ENCODE measurements at places on chromosomes 2 and 18.

DNA sequence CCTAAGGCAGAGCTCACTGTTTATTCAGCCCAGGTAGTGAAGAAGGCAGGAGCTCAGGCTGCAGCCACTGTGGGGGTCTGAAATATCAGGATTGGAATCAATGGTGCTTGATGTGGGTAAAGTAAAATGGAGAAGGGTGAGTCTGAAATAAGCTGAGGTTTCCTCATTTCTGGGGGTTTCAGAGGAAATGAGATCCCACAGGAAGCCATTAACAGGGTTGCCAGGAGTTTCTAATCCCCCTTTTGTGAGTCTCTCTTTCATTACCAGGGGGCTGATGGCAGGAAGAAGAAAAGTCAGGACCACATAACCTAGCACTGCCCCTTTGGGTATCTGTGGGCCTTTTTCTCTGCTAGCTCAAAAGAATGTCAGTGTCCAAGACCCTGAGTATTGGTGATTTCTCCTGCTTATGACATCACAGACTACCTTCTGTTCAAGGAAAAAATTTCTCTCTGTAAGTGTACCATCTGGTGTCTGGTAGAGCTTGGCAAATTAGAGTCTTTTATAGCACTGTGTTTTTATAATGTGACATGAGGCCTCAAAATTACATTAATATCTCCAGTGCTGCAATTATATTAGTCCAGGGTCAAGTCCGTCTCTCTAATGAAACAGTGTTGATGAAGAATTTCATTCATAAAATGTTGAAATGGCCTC, 56.0 kb downstream of the LBH start:
- peak; percentile 17 for DNase-seq

DNA sequence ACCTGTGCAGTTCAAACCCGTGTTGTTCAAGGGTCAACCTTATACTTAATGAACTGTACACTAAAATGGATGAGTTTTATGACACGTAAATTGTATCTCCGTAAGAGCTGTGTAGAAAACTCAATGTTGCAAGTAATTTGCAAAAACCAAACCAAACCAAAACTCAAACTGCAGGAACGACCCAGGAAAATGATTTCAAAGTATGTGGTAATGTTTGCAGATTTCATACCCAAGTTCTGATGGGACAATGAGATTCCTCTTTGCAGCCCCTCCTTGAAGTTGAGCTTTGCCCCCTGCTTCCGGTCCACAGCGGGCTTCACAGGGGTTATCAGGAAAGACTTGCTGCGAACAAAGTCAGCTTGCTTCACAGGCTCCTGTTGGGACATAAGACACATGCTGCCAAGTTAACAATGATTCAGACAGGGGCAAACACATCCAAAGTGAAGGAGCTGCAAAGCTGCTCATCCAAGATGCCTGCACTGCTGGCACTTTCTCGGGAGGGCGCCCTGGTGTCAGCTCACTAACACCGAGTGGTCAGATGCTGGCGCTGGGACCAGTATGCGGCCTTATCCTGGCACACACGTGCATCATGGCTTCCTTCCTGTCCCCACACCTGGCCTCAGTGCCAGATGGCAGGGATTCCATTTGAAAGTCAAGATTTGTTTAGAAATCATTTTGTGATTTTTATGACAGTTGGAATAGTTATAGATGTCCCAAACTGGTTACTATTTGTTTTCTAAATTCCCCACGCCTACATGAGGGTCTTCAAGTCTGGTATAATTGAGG, 65.2 kb upstream of the MGAT4A start:
- DNase-seq = no peak

DNA sequence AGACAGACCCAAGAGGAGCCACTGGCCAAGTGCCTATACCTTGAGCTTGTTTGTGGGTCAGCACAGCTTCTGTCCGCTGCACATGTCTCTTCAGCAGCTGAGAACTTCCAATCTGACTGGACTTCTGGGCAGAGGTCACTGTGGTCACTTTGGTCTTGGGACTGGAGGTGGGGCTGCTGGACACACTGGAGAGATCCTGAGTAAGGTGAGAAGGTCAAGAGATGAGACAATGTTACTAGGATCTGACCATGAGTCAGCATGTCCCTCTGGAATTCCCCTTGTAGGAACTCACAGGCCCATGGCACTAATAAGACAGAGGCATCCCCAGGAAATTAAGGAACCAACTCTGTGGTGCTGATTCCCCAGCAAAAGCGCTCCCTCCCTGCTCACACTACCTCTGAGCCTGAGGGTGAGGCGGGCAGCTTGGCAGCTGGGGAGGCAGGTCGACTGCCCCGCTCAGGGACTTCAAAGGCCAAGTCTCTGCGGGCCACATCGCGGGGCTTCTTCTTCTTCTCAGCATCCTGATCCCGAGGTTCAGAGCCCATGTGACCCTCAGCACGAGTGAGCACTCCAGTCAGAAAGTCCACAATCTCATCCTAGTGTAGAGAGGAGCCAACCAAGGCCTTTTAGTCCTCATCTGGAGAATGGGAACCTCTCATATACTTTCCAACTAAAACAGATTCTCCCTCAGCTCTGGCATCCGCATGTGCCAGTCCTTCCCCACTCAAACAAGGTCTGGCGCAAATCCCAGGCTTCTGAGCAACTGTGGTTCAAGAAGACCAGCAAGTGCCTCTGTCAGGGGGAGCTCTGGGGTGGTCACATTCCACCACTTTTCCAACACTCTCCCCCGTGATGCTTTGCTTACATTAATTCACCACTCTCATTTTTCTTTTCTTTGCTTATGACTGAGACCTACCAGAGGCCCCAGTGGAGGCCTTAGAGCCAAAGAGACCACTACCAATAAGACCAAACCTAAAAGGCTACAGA, 29.4 kb downstream of the KANSL3 start:
- DNase-seq = no peak

- no peak for DNase-seq
Measured at GRCh38 chr2:23556929-23557328, 171.9 kb downstream of the KLHL29 start.

DNA sequence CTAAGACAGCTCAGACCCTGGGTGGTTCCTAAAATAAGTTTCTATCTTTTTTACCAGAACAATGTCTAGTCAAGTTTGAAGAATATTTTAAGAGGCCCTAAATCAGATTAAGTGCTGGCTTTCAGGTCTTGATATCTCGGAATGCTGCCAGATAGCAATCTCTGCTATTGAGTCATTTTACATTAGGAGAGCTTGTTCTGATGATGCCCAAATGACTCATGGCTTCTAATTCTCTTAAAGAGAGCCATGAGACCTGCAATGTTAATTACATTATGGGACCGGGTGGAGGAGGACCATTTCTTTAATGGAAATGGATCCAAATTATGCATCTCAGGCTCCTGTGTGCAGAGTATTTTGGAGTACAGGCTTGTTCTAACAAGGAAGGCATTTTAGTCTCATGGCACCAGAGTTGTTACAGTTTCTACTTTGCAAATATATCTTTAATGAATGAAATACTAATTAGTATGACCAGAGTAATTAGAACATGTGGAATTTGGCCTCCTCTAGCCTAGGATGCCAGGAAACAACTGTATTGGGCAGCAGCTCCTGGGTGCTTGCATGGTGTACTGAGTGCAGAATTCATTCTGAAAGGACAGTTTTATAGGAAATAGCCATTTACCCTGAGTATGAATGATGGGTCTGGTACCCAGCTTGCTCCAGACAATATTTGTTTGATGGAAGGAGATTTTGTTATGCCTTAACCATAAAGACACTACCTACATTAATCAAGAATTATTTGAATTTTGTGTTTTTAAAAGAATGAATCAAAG, 94.0 kb upstream of the SULT1C3 start:
- no peak for DNase-seq

GRCh38 chr2:105734762-105735538, 9.8 kb upstream of the NCK2 start:
- no peak for DNase-seq

GRCh38 chr2:242002944-242003343, 133.4 kb downstream of the RTP5 start:
- no peak for DNase-seq

DNA sequence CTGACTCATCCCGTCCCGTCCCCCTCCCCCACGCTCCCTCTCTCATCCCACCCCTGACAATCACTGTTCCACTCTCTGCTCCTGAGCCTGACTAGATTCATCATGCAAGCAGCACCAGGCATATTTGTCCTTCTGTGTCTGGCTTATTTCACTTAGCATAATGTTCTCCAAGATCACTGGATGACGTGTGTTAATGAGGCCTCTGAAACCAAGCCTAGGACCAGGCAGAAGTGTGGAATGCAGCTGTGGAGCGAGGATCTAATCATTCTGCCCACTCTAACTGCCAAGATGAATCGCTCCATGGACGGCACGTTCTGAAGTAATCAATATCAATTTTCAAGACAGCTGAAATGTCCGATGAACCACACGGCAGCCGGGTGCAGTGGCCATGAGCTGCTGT, 122.4 kb upstream of the ZNF236 start:
- no peak for DNase-seq

DNA sequence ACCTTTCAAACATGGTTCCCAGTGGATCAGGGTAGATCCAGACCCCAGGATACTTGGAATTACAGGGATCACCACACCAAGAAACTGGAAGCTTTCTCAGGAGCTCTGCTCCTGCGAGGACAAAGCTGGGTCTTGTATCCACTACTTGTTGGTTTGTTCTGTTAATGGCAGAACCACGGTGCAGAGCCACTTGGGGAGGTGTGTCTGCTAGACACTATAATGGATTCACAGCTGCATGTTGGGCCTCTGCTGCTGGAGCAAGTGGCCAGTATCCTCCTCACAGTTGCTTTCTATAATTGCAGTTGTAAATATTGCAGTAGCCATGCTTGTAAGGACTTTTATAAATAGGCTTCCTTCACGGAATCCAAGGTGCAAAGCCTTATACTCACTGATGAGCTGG, 12.9 kb downstream of the FOSL2 start:
- DNase-seq = no peak

DNA sequence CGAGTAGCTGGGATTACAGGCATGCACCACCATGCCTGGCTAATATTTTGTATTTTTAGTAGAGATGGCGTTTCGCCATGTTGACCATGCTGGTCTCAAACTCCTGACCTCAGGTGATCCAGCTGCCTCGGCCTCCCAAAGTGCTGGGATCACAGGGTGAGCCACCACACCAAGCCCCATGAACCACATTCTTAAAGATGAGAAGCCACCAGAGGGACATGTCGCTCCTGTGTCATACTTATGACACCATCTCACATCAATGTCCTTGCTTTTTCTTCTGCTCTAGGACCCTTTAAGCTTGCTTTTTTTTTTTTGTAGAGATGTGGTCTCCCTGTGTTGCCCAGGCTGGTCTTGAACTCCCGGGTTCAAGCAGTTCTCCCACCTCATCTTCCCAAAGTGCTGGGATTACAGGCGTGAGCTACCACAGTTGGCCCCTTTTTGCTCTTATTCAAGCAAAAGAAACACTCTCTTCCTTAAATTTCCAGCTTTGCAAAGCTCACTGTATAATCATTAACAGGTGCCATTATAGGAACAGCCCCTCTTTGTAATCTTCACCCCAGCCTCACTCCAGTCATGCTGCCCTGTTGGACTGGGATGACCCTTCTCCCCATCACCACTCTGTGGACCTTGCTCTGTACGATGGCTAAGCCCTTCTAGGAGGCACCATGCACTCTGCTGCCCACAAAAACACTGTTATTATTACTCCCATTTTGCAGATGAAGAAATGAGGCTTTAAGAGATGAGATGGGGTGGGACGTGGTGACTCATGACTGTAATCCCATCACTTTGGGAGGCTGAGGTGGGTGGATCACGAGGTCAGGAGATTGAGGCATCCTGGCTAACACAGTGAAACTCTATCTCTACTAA, 10.8 kb upstream of the KCNG3 start:
- DNase-seq = no peak

DNA sequence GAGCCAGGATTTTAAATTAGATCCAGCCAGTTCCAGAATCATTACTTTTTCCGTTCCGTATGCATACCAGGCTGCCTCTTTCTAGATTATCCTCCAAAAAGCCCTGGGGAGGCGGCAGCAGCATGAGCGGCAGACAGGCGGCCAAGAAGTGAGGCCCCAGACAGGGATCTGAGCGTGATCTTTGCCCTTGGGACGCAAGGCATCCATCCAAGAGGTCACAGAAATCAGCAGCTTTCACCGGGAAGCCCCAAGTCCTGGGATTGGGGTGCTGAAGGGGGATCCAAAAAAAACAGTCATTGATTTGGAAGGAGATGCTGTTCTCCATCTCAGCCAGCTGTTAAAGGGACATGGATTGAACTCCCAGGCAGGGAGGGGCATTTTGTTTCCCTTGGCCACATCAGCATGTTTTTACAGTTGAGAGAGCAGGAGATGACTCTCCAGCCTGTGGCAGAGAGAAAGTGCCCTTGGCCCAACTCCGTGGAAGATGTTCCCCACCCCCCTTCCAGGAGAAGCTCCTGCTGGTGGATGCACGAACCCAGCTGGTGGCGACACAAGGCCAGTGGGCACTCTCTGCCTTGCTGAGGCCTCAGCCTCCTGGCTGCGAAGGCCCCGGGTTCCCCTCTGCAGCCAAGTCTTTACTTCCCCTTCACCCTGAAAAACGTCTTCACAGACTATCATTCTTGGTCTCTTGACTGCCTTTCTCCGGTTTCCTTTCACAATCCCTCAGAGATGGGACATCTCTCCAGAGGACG, 265.6 kb downstream of the ANAPC1 start:
- DNase-seq = no peak

DNA sequence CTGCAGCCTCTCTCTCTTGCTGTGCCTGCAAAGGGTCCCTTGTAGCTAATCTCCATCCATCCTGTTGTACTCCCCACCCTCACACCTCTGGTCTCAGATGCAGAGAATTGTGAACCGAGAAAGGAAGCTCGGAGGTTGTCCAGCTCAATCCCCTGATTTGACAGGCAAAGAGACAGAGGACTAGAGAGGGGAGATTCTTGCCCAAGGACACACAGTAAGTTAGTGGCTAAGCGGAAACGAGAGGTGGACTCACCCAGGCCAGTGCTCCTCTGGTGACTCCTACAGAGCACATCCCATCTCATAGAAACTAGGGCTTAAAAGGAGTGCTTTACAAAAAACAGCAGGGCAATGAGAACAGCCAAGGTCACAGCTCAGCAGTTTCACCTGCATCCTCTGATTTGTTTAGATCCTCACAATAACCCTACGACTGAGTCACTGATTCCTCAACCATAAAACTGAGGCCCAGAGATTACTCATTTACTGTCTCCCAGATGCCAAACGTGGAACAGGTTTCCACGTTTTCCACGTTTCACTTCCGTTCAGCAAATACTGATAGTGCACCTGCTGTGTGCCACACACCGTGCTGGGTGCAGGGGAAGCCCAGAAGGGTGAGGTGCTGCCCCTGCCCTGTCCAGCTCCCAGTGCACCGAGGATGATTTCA, 22.1 kb downstream of the EHD3 start:
- no peak for DNase-seq

- no peak for DNase-seq
Measured at GRCh38 chr2:219254590-219255201, 978 bp upstream of the TUBA4A start.

DNA sequence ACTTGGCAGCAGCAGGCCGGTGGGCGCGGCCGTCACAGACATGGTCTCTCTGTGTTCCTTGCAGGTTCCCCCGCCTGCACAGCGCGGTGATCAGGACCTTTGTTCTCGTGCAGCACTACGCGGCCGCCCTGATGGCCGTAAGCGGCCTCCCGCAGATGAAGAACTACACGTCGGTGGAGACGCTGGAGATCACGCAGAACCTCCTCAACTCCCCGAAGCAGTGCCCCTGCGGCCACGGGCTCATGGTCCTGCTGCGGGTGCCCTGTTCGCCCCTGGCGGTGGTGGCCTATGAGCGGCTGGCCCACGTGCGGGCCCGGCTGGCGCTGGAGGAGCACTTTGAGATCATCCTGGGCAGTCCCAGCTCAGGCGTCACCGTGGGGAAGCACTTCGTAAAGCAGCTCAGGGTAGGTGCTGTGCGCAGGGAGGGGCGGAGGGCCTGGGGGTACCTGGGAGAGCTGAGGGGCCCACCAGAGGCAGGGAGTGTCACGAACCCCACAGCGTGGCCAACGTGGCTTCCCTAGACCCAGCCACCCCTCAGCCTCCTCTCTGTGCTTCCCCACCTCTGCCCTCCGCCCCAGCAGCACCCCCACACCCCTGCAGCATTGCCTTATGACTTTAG, 59.3 kb downstream of the NTSR2 start:
- DNase-seq = no peak

All from DND-41 (cell line).